Psoas muscle (tissue), 8 donors: ENCODE measurements at places on chromosomes 13 and 19.

DNA sequence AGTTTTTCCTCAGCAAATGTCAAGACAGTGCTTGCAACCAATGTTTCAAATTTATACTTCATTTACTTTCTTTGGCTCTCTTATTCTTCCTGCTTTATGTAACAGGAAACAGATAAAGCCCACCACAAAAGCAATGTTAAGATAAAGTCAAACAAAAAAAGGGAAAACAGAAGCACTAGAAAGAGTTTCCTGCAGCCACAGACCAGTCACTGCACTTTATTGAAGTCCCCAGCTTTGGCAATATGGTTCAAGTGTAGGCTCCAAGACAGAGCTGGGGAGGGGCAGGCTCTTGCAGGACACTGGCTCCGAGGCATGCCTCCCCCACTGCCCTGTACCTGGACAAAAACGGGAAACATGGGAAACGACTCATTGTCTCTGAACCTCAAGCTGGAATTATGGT is 15.3 kb upstream of the CDC16 start:
- no peak for DNase-seq

DNA sequence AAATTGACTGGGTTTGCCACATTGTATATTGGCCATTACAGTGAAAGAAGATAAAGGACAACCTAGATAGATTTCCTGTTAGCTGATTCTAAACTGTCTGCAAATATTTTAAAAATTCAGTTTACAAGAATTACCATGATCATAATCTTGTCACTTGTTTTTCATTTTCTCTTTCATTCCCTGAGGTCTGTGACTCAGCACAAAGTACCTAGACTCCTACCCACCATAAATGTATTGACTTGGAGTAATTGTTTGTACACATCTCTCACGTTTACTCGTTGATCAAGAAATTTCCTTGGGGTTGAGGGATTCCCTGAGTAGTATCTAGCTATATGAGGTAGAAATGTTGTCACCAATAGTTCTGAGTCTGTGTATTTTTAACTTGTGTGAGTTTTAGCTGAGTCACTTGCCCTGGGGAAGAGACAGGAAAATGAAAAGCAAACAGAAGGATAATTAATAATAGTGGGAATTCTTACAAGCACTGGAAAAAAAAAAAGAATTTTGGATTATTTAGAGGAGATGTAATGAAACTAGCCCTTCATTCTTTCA is 299.2 kb upstream of the DACH1 start:
- DNase-seq: no peak

- DNase-seq: no peak
Measured at GRCh38 chr19:30364866-30365800, 7.1 kb upstream of the ZNF536 start.

- DNase-seq: no peak
Measured at GRCh38 chr19:10625762-10626138, 397 bp downstream of the SLC44A2 start.

DNA sequence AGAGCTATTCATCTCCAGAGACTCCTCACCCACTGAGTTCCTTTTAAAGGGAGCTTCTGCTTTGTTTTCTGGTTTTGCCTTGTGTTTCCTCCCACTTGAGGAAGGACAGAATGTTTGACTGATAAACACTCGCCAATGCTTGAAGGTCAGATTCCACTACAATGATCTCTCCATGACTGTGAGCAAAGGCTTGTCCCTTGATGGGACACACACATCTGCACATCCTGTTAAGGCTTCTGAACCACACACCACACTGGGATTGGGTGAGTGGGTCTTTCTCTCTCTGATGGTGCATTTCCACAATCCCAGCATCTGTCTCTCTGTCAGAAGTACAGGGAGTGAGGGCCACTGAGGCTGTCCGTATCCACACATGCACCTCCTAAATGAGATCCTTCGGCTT is 245.3 kb downstream of the IRS2 start:
- no peak for DNase-seq

GRCh38 chr13:44426461-44426860 is 52.8 kb downstream of the SERP2 start:
- DNase-seq: no peak

- peak; percentile 57 for DNase-seq
Measured at GRCh38 chr19:15464394-15465385, at the start of gene RASAL3. Gene RASAL3, minus strand, starts transcription at chr19:15464544. Its CDS starts 186 bp downstream, at chr19:15464358.
